ENCODE measurements at places on chromosomes 16 and 17.

- no peak for DNase-seq
Observed at GRCh38 chr16:70589998-70590471, 56.3 kb upstream of the IL34 start.

- DNase-seq, result no peak
Observed at GRCh38 chr17:75472119-75472518, 15.7 kb downstream of the TMEM94 start.

DNA sequence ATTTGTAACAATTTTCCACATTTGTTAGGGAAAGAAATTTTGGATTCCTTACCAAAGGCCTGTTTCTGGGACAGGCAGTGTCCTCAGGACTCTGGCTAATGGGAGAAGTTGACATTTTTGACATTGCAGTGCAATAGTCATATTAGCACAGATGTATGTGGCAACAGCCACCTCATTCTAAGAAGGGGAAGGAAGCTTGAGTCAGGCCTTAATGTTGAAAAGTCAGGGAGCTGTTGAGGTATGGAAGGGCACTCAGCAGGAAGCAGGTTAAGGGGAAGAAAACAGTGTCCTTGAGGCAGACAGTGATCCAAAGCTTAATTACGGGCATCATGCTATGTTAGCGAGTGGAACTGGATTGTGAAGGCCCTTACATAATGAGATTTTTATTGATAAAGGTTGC, 20.9 kb downstream of the AKTIP start:
- DNase-seq, result no peak

GRCh38 chr17:1577182-1577581, 14.6 kb upstream of the PITPNA start:
- no peak for DNase-seq

GRCh38 chr16:14014284-14014625, 56.9 kb upstream of the MRTFB start:
- DNase-seq, result no peak

DNA sequence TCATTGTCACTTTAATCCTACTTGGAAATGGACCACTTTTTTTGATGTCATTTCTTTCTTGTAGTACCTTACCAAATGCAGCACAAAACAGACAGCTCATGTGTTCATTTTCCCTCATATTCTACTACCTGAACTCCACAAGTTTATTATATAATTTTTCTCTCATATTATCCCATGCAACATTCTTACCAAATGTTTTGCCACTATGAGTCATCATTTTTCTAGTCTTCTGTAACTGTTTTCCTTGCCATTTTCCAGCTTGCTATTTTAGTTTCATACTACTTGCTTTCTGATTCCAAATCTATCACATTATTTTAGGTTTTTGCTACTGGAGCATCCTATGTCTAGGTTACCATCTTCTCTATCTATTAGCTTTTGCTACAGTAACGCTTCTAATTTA, 332.7 kb downstream of the ZFHX3 start:
- no peak for DNase-seq

- no peak for DNase-seq
Observed at GRCh38 chr16:3874242-3874641, 6.3 kb downstream of the CREBBP start.

DNA sequence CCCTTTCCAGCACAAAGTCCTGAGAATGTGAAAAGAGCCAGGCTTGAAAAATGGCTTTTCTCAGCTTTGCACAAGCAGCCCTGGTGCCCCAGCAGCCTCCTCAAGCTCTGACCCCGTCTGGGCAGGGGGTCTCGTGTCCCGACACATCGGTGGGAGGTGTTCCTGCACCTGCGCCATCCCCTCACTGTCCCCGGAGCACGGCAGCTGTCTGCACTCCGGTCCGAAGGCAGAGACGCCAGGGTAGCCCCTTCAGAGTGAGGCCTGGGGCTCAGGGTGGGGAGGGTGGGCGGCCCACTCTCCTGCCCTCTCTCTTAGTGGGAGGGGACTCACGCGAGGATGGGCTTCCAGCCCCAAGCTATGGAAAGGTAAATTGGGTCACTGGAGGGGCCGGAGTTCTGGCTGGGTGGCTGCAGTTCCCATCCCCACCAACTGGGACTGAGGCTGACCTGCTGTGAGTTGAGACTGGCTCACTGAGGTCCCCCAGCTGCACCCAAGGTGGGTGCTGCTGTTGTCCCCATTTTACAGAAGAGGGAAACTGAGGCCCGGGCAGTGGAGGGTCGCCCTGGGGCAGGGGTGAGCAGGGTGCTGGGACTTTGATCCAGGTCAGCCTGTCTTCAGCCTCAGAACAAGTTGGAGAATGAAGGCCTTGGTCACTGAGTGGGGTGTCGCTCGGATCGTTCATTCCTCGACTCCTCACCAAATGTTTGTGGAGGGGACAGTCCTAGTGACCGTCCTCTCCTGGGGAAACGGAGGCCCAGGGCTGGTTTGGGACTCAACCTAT, 2.3 kb upstream of the BAIAP3 start:
- DNase-seq, result no peak

- no peak for DNase-seq
Observed at GRCh38 chr16:60107437-60107836, 1373.3 kb upstream of the GOT2 start.

DNA sequence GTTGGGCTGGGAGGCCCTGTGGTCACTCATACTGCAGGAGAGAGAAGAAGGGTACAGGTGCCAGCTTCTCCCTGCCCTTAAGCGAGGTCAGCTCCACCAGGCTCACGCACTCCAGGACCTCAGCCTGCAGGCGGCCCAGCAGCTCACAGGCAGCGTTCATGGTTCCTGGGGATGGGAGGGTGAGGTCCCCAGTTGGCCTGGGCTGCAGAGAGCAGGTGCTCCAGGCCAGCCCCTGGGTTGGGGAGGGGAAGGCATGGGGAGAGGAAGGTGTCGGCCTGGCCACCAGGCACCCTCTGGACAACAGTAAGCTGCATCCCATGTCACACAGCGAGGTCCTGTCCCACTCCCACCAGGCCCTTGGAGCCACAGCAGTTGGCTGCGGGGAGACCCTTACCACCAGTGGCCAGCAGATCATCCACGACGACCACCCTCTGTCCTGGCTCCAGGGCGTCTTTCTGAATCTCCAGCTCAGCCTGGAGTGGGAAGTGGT, 2.0 kb downstream of the APRT start:
- no peak for DNase-seq

GRCh38 chr17:66747578-66748275, 87.2 kb upstream of the CACNG5 start:
- no peak for DNase-seq

GRCh38 chr16:81583893-81584631, 139.5 kb downstream of the CMIP start:
- no peak for DNase-seq

DNA sequence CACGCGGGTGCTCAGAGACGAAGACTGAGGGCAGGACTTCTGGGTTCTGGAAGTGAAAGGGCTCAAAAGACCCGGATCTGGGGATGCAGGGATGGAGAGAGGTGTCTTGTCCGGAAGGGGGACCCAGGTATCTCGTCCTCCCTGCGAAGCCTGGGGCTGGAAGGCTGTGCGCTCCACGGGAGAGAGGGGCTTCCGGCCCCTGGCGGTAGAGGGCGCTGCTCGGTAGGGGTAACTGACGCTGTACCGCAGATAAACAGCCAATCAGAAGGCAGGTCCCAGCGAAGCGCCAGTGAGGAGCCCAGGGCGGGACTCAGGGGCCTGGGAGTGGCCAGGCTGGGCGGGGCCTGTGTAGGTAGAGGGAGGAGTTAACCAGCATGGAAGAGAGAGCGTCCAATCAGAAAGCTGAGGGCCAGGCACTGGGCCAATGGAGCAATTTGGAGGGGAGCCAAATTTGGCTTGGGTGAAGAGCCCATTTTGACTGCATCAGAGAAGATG, 804 bp downstream of the TGFB1I1 start:
- no peak for DNase-seq

DNA sequence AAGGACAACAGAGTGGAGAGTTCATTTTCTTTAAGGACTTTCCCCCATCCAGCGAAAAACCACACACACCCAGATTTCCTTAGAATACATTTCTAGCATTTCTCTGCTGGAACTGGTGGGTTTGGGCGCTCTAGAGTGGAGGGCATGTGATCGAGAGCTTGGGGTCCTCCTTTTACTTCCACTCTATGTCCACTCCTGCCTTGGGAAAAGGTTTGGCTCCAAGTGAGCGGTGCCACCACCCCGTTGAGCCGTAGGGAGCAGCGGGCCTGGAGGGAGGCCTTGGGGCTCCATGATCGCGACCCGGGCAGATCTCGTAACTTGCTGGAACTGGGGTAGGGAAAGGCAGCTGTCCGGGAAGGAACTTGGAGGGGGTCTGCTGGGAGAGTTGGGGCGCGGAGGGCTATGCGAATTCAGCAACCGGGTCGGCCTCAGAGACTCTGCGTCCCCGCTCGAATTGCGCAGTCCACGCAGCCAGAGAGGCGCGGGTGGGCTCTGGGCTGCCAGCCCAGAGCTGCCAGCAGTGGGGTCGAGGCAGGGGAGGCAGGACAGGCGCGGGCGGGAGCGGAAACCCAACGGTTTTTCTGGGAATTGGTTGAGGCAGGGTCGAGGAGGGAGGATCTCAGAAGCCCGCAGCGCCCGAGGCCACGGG, 2.3 kb downstream of the DLX4 start:
- no peak for DNase-seq

DNA sequence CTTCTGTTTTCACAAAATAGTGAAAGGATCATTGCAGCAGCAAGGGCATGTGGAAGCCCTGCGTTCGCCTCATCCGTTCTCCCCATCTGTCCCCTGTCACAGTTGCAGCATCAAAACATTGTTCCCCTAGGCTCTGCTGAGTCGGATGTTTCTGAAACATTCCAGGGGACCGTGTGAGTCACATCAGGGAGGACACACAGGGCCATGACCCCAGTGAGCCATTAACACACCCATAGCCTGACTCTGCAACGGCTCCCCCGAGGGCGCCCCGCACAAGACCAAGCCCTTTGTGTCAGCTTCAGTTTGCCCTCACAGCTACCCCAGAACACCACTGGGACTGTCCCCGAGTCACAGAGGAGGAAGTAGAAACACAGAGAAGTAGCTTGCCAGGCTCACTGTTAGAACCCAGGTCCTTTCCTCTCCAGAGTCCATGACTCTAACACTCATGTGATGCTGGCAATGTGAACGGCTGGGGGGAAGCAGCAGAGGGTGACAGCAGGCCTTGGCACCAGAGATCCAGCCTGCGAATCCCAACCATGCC, 63.3 kb upstream of the HSBP1 start:
- DNase-seq, result no peak

DNA sequence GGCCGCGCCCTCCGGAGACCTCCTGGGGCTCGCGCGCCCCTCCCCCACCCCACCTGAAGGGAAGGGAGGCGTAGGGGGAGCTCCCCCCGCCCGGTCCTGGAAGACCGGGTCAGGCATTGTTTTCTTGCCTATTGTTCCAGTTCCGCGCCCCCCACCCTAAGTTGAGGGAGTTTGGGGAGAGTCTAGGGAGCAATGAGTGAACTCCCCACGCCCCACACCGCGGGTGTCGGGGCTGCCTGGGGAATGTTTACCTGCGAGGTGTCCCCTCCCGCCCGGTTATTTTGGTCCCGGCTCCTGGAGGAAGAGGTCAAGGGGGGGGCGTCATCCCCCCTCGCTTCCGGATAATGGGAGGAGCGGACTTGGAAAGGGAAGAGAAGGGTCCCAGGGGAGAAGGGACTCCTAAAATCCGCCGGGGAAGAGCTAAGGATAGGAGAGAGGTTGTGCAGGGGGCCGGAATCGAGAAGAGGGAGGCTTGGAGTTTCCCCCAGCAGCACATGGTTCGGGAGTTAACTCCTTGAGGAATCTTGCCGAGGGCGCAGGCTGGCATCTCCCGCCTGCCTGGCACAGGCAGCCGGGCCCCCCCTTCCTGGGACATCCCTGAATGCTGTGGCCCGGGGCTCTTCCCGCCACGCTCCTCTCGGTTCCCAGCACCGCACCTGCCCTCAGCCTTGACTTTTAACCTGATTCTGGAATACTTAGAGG, 881 bp downstream of the MLLT6 start:
- DNase-seq, result no peak

DNA sequence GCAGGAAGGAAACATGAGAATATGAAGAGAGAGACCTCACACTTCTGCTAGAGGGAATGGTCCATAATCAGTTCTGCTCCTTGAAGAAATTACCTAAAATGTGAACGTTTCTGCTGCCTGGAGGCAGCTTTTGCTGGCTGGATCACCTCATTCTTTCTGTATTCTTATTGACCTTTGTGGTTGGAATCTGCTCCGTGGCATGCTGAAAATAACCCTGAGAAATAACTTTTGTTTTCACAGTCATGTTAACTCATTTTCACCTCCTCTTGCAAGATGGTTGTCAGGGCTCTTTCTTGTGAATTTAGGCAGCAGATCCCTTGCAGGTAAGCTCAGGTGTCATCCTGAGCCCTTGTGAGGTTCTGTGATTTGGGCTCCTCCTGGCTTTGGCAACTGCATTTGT, 70.2 kb downstream of the IRF8 start:
- DNase-seq, result no peak

DNA sequence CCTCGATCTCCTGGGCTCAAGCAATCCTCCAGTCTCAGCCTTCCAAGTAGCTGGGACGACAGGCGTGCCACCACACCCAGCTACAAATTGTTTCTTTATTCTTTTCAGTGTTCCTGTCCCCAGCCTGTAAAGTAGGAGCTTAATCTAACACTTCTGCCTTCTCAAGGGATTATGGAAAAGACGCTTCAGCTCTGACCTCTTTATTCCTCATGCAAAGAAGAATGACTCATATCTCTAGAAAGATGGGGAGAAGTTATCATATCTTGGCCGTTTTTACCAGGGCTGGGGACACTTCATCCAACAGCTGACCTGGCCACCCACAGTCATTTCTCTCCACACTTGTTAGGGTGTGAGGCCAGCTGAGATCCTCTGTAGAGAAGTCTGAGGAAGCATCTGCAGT, 172.6 kb downstream of the HAPSTR1 start:
- DNase-seq, result no peak

GRCh38 chr17:12349297-12349696, 316.4 kb upstream of the MYOCD start:
- no peak for DNase-seq

DNA sequence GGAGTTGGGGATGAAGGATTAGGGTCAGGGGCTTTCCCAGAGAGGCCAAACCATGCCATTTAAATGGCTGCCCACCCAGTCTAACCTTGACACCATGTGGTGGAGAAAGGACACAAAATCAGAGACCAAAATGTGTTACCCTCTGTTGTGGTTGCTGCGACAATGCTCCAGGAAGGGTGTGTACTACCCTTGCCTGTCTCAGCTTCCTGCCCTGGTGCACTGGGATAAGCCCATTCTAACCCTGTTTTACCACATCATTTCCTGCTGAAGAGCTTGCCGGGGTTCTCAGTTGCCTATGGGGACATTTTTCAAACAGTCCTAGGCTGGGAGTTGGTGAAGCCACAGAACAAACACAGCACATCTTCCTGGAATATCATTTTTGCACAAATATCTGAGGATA, 4.9 kb downstream of the OR4D1 start:
- DNase-seq, result no peak

DNA sequence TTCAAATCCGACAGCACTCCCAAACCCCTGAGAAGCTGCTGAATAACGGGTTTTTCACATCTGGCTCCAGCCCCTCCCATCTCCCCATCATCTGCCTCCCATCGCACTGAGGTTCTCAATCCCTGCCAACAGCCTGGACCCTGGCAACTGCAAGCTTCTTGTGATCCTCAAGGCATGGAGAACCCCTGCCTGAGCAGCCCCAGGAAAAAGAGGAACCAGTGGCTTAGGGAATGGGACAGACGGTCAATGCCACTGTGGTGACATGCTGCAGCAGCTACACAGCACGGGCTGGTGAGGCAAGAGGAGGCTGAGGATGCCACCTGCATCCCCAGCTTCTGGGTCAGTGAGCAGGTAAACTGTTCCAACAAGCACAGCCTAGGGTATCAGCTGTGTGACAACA, 3.3 kb upstream of the MBTPS1 start:
- DNase-seq, result no peak

Measured in LNCaP clone FGC (cell line).